SK-MEL-5 (cell line): ENCODE measurements at places on chromosomes 12 and 14. TPM values are rescaled to one million over a fixed set of nuclear protein-coding genes. Genes with fewer than 3 reads are reported as not detected.

DNA sequence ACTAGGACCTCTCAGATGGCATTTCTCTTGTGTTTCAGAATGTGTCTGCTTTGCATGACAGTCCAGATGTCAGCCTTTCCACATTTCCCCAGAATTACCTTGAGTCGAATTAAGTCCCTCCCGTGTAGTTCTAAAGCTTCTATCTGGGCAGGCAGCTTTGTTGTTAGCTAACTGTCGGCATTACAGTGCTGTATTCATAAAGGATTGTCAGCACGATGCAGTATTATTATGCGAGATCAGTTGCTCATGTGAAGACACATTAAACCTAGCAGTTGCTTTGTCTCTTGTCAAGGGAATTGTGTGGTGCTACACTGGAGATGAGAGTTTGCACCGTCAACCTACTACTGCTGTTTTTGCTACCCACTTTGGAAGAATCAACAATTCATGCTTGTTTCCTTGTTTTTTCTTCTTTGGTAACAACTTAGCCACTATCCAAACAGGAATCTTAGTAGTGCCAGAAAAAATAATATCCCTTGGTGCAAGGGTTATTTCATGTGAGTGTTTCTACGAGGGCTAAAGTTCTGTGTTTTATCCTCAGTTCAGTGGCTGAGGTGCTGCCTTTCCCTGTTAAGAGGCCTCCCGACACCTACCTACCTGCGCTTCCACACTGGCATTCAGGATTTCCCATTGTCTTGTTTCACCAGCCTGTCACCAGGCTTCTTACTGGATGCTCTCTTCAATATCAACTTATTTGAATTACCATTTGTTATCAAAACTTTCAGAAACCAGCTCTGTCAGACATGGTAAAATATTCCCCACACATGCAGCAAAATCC lies 297.9 kb upstream of the G2E3 start:
- no peak for DNase-seq

DNA sequence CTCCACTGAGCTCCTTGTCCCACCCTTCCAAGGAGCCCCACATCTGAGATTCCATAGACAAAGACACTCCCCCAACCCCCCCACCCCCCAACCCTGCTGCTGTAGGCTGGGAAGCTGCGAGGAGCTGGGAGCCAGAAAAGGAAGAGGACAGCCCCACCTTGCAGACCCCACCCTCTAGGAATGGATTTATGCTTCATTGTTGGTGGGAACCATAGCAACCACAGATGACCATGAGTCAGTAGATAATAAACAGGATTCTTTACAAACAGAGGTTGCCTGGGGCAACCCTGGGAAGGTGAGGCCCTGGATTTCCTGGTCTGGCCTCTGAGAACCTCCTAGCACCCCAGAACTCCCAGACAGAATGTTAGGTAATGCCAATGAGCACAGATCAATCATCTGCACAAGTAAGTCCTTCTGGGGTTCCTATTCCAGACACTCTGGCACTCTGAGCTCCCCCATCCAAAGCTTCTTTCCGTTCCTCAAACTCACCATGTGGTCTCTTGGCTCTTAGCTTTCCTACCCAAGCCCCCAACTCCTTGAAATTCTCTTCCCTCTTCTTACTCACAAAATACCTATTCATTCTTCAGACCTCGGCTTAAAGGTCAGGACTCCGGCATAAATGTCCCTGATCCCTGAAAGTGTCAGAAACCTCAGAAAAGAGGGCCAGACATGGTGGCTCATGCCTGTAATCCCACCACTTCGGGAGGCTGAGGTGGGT lies 15.2 kb upstream of the PLEKHG6 start:
- peak; percentile 66 for DNase-seq

GRCh38 chr12:52611080-52611468 lies 7.3 kb downstream of the KRT73 start:
- DNase-seq: no peak

DNA sequence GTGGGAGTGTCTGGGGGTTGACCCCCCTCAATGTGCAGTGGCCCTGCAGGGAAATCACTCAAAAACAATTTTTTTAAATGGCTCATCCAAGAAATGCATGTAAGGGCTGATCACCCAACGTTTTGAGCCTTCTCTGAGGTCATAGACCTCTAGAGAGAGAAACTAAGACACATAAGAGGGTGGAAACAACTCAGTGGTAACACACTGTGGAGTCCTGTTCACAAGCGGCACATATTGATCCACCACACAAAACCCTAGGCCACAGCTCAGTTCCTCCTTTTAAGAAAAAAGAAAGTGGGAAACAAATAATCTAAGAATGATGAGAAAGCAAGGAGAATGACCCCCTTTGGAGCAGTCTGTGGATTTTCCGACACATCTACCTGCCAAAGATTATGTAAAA lies 83.0 kb upstream of the METAP2 start:
- DNase-seq: no peak

DNA sequence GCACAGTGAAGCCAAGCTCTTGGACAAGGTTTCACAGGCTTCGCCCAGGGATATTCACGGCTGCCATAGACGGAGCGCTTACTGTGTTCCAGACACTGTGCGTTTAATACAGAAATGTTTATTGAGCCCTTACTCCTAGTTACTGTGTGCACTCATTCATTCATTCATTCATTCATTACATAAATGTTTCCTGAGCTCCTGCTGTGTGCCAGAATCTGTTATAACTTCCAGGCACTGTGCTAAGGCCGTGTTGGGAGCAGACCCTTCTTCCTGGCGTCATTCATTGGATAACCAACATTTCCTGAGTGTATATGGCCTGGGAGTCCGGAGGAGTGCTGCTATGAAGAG lies 760 bp upstream of the MED13L start:
- DNase-seq: peak; percentile 37

- DNase-seq: peak; percentile 67
These were observed 141.0 kb downstream of the SLC16A7 start for GRCh38 chr12:59736786-59737185.

GRCh38 chr12:68733661-68734071 lies 12.3 kb upstream of the SLC35E3 start:
- no peak for DNase-seq

GRCh38 chr12:103556890-103557627 lies 30.0 kb upstream of the STAB2 start:
- DNase-seq: no peak

The CFAP73 gene
- not detected in 2 replicates for total RNA-seq

- no peak for DNase-seq
These were observed 460.2 kb downstream of the RAD51B start for GRCh38 chr14:68279777-68280233.

- DNase-seq: no peak
These were observed 17.0 kb upstream of the ERBB3 start for GRCh38 chr12:56062996-56063395.

The NCOR2 gene
- total RNA-seq: 23.3 and 33.9 TPM in 2 replicates

The RPGRIP1 gene
- total RNA-seq: 0.08 and 0.21 TPM in 2 replicates

The RERG gene
- total RNA-seq: 0.37 and 0.61 TPM in 2 replicates

DNA sequence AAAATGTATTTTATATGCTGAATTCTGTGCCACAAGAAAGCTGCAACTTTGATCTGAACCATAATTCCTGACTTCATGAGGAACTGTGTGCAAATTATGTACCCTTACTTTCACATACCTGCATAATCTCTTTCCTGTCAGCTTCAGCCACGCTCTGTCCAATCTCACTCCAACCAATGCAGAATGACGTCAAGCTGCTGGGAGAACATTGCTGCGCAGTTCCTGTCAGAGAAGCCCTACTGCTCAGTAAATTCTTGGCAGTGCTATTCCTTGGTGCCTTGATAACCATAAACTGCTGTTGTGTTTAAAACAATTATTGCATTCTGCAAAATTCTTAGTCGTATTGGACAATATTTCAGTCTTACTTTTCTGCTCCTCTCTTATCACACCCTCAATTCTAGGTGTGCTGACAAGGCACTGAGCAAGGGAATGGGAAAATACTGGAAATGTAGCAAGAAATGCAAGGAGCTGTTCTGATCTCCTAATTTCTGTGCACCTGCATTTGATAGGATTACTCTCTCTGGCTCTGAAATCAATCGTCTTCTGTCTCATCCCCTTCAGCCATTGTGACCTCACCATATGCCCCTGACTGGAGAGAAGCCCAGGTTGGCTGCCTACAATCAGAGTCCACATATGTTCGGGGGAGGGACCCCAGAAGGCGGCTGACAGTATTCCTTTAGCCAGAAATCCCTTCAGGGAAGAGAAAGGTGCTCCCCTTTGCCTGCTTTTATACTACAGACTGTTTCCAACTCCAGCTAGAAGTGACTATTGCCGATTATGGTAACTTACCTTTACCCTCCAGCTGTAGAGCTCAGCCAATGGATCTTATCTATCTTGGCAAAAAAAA lies 274.9 kb upstream of the NOVA1 start:
- no peak for DNase-seq

- peak; percentile 92 for DNase-seq
These were observed at the start of gene NEMF for GRCh38 chr14:49852301-49853157. TSS of gene NEMF (minus strand) at chr14:49852788. CDS start at chr14:49852753, 35 bp downstream.

The LRTM2 gene
- total RNA-seq: not detected in 2 replicates

The KLHL33 gene
- total RNA-seq: not detected in 2 replicates

DNA sequence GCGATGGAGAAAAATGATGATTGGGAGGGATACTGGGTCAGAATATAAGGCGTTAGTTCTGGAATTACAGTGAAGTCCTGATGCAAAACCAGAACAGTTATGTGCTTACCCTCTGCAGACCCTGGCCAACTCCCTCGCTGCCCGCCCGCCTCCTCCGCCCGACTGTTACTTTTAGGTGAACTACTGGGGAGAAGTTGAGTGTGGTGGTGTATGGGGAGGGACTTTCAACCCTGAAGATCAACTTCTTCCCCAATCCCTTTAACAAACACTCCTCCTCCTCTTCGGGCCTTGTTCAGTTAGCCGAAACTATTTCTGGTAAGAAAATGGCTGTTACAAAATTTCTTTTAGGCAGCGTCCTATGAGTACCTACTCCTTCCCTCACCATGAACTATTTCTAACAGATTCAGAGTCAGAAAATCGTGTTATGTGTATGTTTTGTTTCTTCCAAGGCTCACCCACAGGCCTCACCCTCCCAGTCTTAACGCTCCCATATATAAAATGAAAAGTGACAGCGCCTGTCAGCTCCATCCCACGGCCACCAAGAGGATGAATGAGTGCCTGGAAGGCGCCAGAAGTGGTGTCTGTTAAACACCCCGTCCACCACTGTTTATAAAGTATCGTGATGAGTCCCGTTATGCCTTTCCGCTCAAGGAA lies 1.3 kb downstream of the FBXO33 start:
- no peak for DNase-seq

GRCh38 chr12:66767536-66767935 lies 88.7 kb upstream of the GRIP1 start:
- DNase-seq: no peak

- no peak for DNase-seq
These were observed 358.9 kb upstream of the NAV3 start for GRCh38 chr12:77471801-77472200.

The OTX2 gene
- not detected in 2 replicates for total RNA-seq

- no peak for DNase-seq
These were observed 75.9 kb downstream of the LIN7A start for GRCh38 chr12:80861641-80862378.

DNA sequence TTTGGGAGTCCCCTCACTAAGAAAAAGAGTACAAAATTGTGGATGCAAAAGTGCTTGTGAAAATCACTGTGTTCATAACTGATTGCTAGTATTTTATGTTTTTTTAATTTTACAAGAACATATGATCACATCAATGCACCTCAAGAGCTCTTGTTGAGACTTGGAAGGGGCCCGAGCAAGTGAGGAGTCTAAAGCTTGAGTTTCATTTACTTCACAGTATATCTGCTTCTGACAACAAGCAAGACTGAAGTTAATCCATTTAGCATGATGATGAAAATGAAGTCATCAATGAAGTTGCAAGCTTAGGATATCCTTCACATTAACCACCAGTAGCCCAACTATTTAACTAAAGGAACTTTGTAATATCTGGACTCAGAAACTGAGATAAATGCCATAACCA lies 182.5 kb upstream of the DIO2 start:
- no peak for DNase-seq

- DNase-seq: no peak
These were observed 636.1 kb downstream of the TMTC2 start for GRCh38 chr12:83322809-83323208.

GRCh38 chr12:8677362-8677761 lies 14.7 kb upstream of the MFAP5 start:
- no peak for DNase-seq

GRCh38 chr14:71230897-71231296 lies 323.6 kb downstream of the PCNX1 start:
- no peak for DNase-seq

GRCh38 chr14:50853891-50854290 lies 18.0 kb upstream of the ABHD12B start:
- no peak for DNase-seq

The IQSEC3 gene
- not detected in 2 replicates for total RNA-seq

DNA sequence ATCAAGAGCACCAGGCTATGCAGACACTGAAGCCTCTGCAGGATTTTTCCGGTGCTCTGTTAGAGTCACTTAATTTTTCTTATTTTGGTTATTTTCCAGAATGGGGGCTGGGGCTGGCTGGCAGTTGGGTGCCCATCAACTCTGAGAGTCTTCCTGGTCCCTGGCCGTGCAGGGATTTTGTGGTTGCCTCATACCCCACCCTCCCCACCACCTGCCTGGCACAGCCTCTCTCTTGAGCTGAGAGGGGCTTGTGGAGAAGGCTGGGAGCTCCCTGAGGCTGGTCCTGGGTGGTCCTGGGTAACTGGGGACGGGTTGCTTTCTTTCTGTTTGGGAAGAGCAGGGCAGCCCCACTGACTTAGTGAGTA lies 23.3 kb downstream of the LRTM2 start:
- no peak for DNase-seq

The FOXN4 gene
- not detected in 2 replicates for total RNA-seq

GRCh38 chr12:27282754-27283153 lies 38.7 kb downstream of the STK38L start:
- DNase-seq: no peak

GRCh38 chr14:67889455-67889854 lies 69.9 kb downstream of the RAD51B start:
- DNase-seq: no peak

The CPNE6 gene
- not detected in 2 replicates for total RNA-seq

DNA sequence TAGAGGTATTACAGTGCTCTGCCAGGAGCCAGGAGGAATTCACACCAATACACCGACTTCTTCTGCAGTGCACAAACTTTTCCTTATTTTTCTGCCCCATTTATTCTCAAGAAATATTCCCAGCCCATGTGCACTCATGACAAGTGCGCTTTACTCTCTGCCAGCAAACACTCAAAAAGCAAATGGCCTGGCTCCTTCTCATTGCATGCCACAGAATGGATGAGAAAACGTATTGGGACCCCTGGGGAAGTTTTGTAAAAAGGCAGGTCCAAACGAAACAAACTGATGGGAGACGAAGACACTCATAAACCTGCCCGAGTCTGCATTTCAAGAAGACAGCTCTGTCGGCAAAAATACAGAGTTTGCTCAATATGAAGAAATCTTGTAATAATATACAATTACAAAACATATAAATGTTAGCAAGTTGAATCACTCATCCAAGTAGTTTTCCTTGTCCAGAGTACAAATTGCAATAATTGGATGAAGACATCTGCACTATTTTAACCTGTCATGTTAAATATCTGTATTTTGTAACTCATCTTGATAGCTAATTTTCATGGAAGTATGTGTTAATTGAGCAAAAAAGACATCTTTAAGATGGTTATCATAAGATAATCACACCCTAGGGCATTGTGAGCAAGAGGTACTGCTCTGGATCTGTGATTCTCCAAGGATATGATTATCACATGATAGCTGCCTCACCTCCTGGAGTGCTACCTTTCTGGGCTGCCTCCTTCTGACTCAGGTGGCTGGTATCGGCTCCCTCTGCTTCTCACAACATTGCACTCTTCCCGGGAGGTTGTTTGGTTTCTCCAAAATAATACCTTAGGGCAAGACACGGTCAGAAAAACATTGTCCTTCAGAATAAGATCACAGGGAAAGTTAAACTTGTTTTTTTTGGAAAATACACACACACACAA lies 260.8 kb upstream of the G2E3 start:
- no peak for DNase-seq

GRCh38 chr12:70659077-70659606 lies 21.9 kb upstream of the PTPRB start:
- DNase-seq: no peak
